ENCODE measurements at places on chromosomes 7 and 10.

DNA sequence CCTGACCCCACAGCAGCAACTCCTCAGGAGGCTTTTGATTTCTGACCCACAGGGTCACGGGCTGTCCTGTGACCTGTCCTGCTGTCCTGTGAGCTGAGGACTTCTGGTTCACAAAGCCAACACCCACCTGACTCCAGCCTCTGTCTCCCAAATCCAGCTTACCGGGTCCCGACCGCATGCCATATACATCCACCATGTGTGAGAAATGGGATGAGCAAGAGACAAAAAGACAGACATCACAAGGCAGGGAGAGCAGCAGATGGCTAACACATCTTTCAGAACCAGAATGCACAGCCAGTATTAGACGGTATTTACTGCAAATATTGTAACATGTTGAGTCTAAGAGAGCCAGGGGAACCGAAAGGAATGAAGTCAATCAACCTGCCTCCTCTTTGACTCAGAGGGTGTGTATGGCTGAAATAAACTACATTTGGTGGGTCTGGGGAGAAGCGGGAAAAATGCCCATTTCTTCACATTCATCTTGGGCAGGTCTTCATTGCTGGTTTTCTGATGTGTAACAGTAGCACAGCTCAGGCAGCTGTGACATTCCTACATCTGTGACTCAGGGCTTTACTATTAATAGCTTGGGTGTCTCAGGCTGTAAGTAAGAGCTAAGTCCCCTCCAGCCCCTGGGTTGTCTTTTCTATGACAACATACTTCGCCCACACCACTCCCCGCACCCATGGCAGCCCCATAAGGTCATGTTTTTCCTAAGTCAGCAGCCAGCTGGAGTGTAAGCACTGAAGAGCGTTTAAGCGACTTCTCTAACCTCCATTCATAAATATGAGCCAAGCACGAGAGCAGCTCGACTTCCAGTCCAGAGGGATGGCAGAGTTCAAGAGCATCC is 25.0 kb downstream of the ABLIM1 start:
- DNase-seq, result peak; percentile 80

- DNase-seq, result no peak
Observed at GRCh38 chr7:27367933-27368549, 125.4 kb downstream of the EVX1 start.

DNA sequence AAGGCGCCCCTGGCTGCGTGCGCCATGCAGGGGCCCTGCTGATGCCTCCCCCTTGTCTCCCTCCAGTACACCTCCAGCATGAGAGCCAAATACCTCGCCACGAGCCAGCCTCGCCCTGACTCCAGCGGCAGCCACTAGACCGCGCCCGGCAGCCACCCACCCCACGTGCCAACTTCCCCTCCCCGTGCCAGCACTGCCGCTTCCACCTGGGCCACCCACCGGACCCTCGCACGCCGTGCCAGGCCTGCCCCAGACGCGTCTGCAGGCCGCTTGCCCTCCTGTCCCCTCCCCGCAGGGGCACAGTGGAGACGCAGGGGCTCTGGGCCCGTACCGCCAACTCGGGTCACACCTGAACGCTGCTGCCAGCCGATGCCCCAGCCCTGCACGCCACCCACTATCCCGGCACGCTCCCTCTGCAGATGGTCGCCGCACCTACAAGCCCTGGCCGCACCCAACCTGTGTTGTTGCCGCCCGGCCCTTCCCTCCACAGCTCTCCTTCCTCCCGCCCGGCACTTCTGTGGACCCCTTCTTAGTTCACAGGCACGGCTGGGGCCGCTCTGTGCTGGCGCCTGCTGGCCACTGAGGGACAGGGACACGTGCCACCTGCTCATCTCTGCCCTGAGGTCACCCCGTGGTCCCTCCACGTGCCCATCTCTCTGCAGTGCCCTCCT is 26.3 kb upstream of the AMZ1 start:
- DNase-seq, result no peak

- DNase-seq, result no peak
Observed at GRCh38 chr7:154978017-154978416, 24.9 kb downstream of the PAXIP1 start.

- DNase-seq, result no peak
Observed at GRCh38 chr7:125654076-125654475, 724.5 kb upstream of the POT1 start.

- peak; percentile 42 for DNase-seq
Observed at GRCh38 chr7:142477079-142477651, 219.3 kb upstream of the PRSS58 start.

- no peak for DNase-seq
Observed at GRCh38 chr10:132816718-132817117, 30.8 kb upstream of the NKX6-2 start.

DNA sequence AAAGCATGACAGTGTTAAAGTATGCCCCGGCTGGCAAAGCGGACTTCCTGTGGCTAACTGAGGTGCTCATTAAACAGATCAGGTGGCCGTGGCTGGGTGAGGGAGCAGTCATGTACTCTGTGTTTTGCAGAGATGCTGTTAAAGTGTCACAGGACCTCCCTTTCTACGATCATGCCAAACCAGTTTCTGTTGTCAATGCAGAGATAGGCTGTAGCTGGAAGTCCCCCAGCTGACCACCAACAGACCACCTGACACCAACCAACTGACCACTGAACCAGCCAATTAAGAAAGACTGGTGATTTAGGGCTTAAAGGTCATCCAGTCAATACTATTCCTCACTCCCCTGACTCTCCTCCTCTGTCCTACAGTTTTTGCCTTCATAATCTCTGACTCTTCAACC is 431.1 kb upstream of the LRGUK start:
- no peak for DNase-seq

- no peak for DNase-seq
Observed at GRCh38 chr7:33941418-33941817, 36.1 kb downstream of the BMPER start.

DNA sequence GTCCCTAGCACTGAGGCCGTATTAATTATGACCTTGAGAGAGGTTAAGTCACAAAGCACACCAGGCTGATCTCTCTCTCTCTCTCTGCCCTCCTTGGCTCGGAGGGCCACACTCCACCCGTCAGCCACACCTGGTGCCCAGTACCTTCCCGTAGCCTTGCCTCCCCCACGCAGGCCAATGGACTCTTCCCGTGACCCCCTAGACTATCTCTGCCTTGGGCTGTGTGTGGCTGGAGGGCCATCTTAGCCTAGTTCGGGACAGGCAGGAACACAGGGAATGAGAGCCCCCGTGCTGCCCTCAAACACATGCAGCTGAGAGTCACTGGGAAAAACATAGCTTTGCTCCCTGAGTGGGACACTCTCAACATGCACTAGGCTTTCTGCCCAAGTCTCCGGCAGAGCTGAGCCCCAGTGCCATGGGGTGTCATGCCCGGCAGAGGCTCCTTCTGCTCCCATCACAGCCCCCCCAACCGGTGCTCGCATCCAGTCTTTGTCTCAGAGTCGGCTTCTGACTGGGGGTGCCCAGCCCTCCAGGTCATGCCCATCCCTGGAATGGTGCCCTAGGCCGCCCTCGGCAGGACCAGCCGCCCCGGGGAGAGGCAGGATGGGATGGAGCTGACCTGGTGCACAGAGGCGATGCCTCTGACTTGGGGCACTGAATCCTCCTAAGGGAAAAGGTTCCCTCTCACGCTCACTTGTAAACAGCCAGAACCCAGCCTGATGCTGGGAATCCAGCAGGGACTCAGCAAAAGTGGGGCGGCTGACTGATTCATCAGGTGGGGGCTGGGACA is 63.0 kb downstream of the TCERG1L start:
- DNase-seq, result no peak

DNA sequence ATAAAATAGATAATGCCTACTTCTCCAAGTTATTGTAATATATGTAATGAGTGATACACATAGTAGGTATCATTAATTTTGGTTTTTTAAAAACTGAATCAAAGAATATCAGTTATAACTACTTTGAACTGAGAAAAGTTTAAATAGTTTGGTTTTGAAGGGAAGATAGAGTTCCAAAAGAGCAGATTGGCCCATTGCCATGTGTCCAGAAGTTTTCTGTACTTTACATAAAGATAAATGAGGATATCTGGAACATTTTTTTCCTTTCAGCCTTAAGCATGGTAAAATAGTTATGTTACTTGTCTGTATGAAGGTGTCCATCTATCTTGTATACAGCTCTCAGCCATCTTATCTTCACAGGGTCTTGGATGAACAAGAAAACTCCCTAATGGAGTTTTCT is 97.9 kb upstream of the MXI1 start:
- DNase-seq, result no peak

DNA sequence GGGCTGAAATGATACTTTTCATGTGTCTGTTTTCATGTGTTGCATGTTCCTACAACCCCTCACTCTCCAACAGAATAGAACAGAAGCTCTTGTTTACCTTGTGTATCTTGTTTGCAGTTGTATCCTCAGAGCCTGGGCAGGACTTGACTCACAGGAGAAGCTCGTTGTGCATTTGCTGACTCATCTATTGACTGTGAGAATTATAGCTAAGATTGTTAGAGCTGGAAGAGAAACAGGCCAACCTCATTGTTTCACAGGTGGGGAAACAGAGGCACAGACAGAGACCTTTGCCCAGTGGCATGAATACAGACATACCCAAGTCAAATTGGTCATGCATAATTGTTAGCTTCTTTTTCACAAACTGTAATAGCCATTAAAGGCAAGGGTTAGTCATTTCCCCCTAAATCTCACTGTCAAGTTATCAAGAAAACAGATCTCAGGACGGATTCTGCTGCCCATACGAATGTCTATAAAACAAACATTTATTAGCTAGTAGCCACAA is 4.6 kb upstream of the TSPAN15 start:
- DNase-seq, result peak; percentile 61

- DNase-seq, result no peak
Observed at GRCh38 chr10:94409021-94409657, 6.8 kb downstream of the TBC1D12 start.

GRCh38 chr10:99872367-99873162 is 90.1 kb downstream of the ABCC2 start:
- no peak for DNase-seq

- no peak for DNase-seq
Observed at GRCh38 chr10:113241599-113242360, 291.7 kb downstream of the TCF7L2 start.

All from GM03348 (cell line).